ENCODE measurements at places on chromosomes 11 and 22.

DNA sequence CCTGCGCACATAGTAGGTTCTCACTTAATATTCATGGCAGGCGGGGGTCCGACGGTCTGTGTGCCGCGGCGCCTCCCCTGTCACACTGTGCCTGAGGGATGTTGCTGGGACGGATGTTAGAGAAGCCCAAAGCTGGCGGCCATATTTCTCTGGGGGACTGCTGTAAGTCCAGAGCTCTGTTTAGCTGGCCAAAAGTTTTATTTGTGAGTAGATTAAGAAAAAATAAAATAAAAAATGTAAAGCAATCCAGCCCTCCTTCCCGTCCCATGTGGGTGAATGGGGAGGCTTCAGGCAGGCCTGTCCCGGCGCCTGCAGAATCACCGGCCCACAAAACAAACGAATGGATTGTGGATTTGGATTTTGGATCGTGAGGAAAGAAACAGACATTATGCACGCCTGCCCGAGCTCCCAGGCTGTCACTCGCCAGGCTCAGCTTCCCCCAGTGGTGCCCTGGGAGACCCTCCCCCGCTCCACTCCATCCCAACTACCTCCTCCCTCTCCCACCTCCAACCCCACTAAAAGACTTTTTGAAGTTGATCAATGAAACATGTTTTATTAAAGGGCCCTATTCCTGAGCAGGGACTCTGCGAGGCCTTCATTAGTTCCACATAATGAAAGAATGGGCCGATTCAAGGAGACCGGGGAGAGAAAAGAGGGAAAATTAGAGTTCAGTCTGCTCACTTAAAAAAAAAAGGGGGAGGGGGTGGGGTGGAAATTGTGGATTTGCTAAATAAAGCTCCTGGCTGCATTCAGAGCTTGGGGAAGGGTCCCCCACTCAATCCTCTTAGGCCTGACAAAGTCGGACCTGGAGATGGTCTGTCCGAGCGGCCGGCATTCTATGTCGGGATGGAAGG lies 20.4 kb upstream of the SCUBE1 start:
- peak; percentile 48 for DNase-seq

DNA sequence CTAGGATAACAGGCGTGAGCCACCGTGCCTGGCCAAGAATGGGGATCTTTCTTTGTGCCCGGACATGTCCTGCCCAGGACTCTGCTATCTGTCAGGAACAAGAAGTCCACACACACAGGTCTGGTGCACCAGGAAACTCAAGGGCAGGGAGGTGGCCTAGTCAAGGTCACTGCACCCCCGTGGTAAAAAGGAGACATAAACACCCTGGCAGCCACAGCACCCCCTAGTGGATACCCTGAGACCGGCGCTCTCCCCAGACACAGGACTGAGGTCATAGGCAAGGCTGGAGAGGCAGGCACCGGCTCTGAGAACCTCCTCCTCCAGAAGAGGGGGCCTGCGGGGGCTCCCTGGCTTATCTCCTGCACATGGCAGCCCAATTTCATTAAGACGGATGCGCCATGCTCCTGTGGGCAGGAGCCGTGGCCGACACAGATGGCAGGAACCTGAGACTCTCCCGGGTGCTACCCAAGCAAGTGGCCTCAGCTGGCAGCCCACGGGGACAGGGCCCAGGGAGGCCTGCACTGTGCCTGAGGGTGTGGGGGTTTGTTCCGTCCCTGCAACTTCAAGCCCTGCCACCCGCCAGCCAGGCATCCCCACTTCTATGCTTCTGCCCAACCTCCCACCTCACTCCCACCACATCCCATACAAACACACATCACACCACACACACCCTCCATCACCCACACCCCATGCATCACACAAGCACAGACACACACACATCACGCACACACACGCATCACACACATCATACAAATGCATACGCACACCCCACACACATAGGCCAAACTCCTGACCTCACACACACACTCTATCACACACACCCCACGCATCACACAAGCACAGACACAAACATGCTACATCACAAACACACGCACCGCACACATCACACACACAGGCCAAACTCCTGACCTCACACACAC lies 19.6 kb downstream of the MACROD1 start:
- DNase-seq: no peak

DNA sequence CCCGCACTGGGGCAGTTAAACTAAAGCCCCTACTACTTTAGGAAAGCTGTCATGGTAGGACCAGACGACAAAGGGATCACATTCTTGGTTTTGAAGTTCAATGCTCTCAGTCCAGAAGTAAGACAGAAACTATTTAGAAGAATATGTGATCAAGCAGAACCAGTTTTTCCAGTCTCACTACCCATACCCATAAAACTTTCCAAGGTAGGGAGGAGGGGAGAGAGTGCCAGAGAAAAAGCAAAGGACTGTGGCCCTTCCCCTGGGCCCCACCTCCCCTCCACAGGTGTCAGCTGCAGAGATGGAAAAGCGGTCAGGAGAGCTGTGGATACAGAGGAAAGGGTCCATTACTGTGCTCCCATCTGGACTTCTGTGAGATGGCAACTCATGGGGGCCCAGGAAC lies 587.1 kb downstream of the SOX6 start:
- no peak for DNase-seq

DNA sequence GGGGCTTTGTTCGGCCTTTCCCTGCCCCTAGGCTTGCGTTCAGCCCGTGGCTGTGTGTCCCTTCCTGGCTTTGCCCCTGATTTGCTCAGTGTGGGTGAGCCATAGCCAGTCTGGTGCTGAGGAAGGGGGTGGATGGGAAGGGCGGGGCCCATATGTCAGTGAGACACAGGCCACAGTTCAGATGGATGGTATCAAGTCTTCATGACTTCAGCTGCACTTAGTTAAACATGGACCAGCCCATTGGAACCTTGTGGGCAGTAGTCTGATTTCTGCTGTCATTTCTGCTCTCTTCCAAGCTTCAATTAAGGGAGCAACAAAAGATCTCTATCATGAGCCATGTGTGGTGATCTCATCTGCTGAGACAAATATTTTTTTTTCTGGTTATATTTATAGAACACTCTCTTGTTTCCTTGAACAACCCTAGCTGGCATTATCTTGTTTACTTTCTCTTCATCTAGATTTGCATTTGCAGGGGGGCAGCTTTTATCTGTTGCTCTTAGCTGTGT lies 21.6 kb upstream of the PEX26 start:
- DNase-seq: no peak

GRCh38 chr11:64923151-64923661 lies 1.3 kb upstream of the PPP2R5B start:
- DNase-seq: no peak

DNA sequence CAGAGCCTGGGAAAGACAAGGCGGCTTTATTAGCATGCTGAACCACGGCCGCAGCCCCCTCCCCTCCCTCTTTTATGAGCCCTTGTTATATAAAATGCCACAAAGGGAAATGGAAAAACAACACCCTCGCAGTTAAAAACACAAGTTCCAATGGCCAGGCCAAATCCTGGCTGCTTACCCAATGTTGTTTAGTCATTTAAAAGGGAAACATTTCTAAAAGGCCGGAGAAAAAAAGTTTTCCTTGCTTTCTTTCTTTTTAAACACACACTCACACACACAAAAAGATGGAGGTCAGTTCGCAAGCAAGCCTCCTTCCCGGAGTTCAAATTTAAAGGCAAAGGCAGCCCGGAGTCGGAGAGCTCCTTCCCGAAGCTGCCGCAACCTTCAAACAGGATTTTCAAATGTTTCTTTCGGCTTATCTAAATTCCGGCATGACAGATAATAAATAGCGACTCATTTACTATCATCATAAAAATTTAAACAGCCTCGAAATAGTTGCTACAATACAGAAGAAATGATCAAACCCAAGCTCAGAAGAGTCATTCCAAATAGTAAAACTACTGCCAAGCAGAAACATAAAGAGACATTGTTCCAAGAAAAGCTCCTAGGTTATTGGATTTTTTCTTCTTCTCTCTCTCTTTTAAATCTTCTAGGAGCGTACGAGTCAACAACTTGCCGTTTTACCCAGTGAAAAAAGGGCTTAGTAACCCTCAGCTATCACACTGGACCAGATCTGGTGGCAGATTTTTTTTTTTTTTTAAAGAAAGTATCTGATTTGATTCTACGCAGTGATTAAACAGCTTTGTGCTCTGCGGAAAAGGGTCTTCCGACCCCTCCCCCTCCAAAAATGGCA lies 3.5 kb downstream of the PHF21B start:
- DNase-seq: no peak

DNA sequence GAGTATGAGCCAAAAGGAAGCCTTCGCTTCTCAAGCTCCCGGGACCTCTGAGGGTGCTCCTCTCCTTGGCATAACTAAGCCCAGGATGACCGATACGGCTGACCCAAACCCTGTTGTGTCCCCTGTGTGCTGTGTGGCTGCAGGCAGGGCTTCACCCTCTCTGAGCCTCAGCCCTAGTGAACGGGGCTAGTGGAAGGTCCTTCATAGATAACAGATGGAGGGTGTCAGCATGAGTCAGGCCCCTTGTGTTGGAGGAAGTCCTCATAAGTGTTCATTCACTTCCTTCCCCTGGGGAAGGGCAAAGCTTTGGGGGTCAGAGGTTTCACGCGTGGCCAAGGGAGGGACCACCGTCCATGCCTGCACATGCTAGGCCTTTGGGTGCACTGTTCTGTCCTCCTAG lies 21.5 kb downstream of the SHISAL1 start:
- DNase-seq: no peak

DNA sequence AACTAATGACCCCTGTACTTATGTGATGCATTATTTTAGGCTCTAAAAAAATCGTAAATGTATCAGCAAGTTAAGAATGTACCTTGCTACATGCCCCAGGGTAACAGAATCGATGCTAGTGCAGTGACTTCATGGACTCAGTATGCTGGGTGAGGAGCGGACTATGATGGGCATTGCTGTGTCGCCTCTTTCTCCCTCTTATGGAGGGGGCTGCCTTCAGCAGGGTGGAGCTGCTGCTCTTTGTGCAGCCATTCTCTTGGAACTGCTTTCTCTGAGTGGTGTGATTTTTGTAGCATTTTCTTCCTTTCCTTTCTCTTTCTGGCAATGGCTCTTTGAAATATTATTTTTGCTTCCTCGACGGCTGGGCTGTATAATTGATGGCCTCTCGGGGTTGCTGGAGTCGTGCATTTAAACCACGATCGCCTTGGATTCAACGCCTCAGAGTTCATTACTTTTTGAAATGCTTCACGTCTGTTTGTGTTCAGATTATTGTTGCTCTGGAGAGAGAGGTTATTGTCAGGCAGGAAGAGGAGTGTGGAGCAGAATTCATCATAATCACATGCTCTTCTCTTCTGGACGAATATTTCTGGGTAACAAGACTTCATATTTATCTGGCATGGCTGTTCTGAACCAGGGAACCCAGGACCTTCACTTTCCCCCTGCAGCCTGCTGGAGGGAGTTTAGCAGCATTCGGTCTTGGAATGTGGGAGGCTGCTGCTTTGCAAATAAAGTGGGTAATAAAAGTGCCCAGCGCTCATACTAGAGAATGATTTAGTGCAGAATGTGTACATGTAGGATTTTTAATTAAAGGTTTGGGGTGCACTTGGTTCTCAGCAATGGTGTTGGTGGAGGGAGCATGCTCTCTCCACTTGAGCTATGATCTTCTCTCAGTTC lies 804.2 kb downstream of the NTM start:
- DNase-seq: no peak

- DNase-seq: no peak
Observed at GRCh38 chr11:110251836-110252235, 44.6 kb downstream of the RDX start.

- DNase-seq: no peak
Observed at GRCh38 chr11:71373791-71374454, 74.3 kb downstream of the DHCR7 start.

DNA sequence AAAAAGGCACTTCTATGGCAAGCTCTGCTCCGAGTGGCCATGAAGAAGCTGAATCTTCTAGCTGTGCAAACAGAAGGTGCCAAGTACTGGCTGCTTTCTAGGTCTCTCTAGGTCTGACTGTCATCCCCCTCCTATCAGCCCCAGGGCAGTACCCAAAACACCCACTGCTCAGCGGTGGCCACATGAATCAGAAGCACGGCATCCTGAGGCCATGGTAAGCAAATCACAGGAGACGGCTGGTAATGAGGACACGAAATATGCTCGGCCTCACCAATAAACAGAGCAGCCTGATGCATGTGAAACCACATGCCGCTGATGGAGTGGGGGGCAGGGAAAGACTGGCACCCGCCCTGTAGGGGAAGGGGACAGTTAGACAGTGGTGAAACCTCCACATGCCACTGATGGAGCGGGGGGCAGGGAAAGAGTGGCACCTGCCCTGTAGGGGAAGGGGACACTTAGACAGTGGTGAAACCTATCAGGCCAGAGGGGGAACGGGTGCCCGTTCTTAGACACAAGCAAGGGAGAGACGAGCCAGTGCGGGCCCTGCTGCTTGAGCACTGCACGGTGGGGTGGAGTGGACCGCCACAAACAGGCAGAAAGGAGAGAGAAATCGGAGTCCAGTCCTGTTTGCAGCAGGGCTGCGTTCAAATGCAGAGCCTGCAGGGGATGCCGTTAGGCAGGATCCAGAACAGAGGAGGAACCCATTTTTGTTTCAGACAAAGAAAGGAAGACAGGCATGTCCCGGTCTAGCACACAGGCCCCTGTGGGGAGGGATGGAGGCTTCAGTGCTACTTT lies 29.9 kb upstream of the MOB2 start:
- DNase-seq: no peak

DNA sequence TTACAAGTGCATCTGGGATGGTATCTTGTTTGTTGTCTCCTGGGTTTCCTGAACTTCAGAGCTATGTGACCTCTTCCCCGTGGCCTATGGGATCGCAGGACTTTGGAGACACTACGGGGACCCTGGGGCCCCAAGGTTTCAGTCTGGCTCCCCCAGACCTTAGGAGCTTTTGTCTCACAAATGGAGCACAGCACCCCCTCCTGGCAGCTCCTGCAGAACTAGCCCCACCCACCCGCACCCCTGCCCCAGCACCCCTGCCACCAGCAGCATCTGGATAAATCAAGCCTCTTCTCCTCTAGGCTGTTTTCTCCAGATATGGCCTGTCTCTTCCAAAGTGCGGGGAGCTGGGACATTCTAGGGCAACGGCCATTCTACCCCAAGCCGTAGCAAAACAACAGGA lies 10.4 kb downstream of the RCOR2 start:
- DNase-seq: no peak

GRCh38 chr11:57214494-57214893 lies 22.6 kb downstream of the APLNR start:
- DNase-seq: no peak

DNA sequence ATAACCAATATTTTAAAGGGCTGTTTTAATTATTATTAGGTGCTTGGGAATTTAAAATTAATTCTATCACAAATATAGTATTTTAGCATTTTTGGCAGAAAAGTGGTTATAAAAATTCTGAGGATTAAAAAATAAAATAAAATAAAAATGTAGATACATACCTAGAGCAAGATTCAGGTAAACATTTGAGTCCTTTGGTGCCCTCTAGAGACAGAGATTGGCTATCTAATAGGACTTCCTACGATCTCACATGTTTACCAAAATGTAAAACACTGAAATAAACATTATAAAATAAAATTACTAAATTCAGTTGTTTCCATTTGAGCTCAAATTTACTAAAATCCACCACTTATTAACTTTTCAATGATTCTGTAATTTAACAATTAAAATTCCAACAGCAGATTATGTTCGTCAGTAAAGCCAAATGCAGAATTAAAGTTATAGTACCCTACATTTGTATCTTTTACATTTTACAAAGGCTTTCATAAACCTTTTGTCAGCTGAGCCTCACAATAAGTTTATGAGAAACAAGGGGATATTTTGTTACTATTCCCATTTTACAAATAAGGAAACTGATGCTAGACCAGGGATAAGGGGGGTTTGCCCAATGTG lies 27.7 kb downstream of the SLC36A4 start:
- DNase-seq: no peak

Data from left forelimb (tissue), 1 donor.